T-helper 17 cell (primary cell): ENCODE measurements at places on chromosomes 4 and X. TPM values are rescaled to one million over a fixed set of nuclear protein-coding genes. Genes with fewer than 3 reads are reported as not detected.

DNA sequence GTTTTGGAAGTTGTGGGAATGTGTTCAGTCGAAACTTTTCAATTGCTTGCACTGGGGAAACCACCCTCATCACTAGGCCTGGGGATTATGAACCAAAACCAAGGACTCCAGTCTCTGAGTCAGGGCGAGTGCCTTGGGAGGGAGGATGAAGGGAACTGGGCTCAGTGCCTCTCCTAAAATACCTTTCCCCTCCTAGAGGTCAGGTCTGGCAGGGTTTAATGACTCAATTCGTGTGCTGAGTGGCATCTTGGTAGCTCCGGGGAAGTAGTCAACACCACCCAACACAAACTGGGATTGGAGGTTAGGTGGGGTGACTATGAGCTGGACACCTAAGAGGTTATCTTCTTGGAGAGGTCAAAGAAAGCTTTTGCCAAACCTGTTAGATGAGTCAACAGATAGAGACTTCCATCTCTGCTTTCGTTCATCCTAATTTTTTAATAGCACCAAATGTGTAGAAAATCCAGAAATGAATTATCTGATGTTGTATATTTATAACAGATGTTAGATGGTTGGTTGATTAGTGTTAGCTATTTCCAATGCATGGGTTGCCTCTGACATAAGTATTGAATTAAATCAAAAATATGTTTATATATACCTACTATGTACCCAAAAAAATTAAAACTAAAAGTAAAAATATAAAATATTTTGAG, 202.8 kb downstream of the SHROOM3 start:
- H3K36me3 ChIP-seq = no peaks in the 10 kb centered on the region
- no peak for DNase-seq
- no peak overlapping the region for H3K4me3 ChIP-seq
- H3K4me1 ChIP-seq = no peaks in the 10 kb centered on the region

The SMIM10L2A gene
- total RNA-seq = 0.37 TPM

GRCh38 chr4:86118711-86119110, 241.1 kb downstream of the MAPK10 start:
- DNase-seq = no peak
- H3K4me1 ChIP-seq = no peaks in the 10 kb centered on the region
- H3K27me3 ChIP-seq = no peaks in the 10 kb centered on the region
- no peak overlapping the region for H3K27ac ChIP-seq
- no peak overlapping the region for H3K4me3 ChIP-seq
- H3K36me3 ChIP-seq = no peaks in the 10 kb centered on the region

DNA sequence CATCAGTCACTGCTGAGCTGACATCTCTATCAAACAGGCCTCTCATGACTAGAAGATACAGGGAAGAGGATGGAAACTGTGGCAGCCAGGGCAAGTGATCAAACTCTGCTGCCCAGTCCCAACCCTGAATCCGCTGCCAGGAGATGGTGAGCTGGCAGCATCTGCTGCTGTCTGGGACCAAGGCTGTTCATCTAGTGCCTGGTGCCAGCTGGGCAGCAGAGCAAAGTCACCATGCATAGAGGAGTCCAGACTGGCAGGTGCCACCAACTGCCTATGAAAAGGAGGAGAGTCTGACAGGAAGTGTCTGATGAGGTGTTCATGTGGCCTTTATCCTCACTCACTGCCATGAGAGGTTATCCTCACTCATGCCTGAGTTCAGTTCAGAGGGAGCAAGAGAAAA, 518.9 kb downstream of the MID1IP1 start:
- no peak overlapping the region for H3K4me3 ChIP-seq
- H3K27ac ChIP-seq = no peak overlapping the region
- no peak for DNase-seq
- H3K36me3 ChIP-seq = no peaks in the 10 kb centered on the region
- no peaks in the 10 kb centered on the region for H3K27me3 ChIP-seq
- peaks cover 3% of the 10 kb centered on the region for H3K4me1 ChIP-seq

GRCh38 chrX:50778272-50778671, 35.7 kb downstream of the SHROOM4 start:
- no peak overlapping the region for H3K4me3 ChIP-seq
- peaks cover 8% of the 10 kb centered on the region for H3K27me3 ChIP-seq
- H3K4me1 ChIP-seq = no peaks in the 10 kb centered on the region

- H3K4me3 ChIP-seq = no peak overlapping the region
- H3K27ac ChIP-seq = no peak overlapping the region
- no peaks in the 10 kb centered on the region for H3K27me3 ChIP-seq
- DNase-seq = no peak
Measured at GRCh38 chrX:117996918-117997480, 119.6 kb downstream of the KLHL13 start.

GRCh38 chrX:40262157-40263013, 164.6 kb upstream of the BCOR start:
- no peak for DNase-seq
- no peaks in the 10 kb centered on the region for H3K36me3 ChIP-seq

The VSIG4 gene
- total RNA-seq = 0.60 TPM

The CD38 gene
- 1.4 TPM for total RNA-seq

- peaks cover 3% of the 10 kb centered on the region for H3K36me3 ChIP-seq
- H3K27ac ChIP-seq = peak overlapping the region; percentile 100
- H3K4me3 ChIP-seq = peak overlapping the region; percentile 99
- no peak for DNase-seq
- no peaks in the 10 kb centered on the region for H3K27me3 ChIP-seq
- peaks cover 21% of the 10 kb centered on the region for H3K4me1 ChIP-seq
Measured at GRCh38 chrX:75156531-75156945, 455 bp upstream of the ABCB7 start.

The NPNT gene
- total RNA-seq = not detected

DNA sequence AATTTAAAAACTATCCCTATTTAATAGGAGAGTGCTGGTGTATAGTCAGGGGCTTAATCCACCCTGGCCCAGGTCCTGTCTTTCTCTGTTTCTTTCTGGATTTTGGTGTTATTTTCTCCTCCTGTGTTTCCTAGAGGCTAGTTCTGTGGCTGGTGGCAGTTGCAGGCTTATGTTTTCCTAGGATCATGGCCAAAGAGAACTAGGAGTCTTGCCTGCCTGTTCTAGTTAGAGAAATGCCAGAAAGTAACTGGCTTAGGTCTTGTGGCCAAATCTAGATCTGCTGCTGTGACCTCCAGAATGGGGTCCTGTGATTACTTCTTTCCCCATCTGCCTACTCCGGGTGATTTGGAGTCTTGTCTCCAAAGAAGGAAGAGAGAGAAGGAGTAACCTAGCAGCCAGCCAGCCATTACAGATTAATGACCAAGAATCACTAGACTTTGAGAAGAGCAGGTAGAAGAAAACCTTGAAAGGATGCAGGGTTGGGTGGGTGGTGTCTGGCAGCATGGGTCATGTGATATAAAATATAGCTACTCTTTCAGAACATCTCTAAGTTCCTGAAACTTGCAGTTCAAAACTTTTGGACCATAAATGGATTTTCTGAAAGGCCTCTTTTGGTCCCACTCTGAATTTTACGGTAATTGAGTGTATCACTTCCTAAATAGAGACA, 117.9 kb downstream of the STIM2 start:
- peaks cover 4% of the 10 kb centered on the region for H3K36me3 ChIP-seq
- H3K27ac ChIP-seq = peak overlapping the region; percentile 61

The FRAS1 gene
- total RNA-seq = not detected

The SPANXA2 gene
- not detected for total RNA-seq

DNA sequence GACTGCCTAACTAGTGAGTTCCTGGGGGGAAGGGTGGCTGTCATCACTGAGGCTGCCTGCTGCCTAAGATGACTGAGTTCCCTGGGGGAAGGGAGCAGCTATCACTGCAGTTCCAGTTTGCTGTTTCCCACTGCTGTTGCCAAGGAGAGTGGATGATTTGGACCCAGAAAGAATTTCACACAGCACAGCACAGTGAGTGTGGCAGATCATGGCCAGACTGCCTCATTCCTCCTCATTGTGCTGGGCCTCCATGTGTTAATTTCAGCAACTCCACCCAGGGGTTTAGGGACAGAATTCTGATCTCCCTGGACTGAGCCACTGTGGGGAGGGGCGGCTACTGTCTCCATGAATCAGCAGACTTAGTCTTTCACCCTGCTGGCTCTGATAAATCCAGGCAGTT, 125.0 kb downstream of the TEX13C start:
- no peak for DNase-seq
- H3K27ac ChIP-seq = no peak overlapping the region
- H3K4me3 ChIP-seq = no peak overlapping the region
- H3K4me1 ChIP-seq = no peaks in the 10 kb centered on the region

The XAGE1B gene
- not detected for total RNA-seq

DNA sequence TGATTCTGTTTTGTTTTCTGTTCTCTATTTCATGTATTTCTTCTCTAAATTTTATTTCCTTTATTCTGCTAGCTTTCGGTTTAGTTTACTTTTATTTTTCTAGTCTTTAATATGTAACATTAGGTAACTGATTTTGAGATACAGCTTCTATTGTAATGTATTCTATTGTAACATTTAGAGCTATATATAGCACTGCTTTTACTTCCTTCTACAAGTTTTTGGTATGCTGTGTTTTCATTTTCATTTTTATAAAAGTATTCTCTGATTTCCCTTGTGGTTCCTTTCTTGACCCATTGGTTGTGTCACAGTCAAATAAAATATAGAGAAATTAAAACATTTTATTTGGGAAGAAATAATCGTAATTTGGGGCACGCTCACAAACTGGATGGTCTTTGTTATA, 13.9 kb upstream of the CT47A1 start:
- H3K36me3 ChIP-seq = no peaks in the 10 kb centered on the region
- H3K4me1 ChIP-seq = no peaks in the 10 kb centered on the region
- H3K4me3 ChIP-seq = no peak overlapping the region
- no peak for DNase-seq
- no peak overlapping the region for H3K27ac ChIP-seq

DNA sequence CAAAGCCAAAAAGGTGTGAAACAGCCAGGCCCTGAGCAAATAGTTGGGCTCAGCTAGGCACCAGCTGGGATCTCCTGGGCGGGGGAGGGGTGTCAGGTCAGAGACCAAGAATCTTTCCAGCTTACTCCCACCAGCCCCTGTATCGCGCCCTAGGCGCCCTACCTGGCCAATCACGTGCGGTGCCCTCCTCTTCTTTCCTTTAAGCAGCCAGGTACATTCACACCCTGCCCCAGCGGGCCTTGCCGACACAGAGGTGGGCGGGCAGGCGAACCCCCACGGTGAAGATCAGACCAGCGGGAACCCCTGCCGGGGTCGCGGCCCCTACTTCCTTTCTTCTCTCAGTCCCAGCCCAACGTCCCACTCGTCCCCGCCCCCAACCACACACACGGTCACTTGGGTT, 9.1 kb downstream of the ARHGAP36 start:
- H3K4me3 ChIP-seq = no peak overlapping the region
- peaks cover 23% of the 10 kb centered on the region for H3K27me3 ChIP-seq
- DNase-seq = no peak
- no peak overlapping the region for H3K27ac ChIP-seq
- H3K4me1 ChIP-seq = no peaks in the 10 kb centered on the region

The RNF150 gene
- not detected for total RNA-seq

DNA sequence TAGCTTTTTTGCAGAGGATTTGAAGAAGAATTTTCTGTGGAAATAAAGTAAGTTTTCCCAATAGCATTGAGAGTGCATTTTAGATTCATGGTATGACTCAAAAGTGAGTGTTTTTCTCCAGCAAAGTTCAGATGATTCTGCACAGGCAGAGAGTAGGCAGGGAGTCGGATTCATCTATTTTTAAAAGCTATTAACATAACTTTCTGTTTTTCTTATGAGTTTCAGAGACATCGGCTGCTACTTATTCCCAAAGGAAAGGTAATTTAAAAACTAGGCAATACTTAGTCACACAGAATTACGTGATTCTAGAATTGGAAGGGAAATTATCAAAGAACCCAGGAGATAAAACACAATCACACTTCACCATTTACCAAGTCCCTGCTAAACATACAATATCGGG, 4.4 kb downstream of the CCDC110 start:
- H3K4me3 ChIP-seq = no peak overlapping the region
- no peaks in the 10 kb centered on the region for H3K36me3 ChIP-seq
- H3K4me1 ChIP-seq = peaks cover 13% of the 10 kb centered on the region
- no peak for DNase-seq
- H3K27ac ChIP-seq = peak overlapping the region; percentile 32
- H3K27me3 ChIP-seq = no peaks in the 10 kb centered on the region

GRCh38 chr4:37486166-37486565, 200.0 kb downstream of the RELL1 start:
- no peak for DNase-seq
- peaks cover 17% of the 10 kb centered on the region for H3K27me3 ChIP-seq
- H3K4me3 ChIP-seq = no peak overlapping the region
- no peak overlapping the region for H3K27ac ChIP-seq
- no peaks in the 10 kb centered on the region for H3K4me1 ChIP-seq
- no peaks in the 10 kb centered on the region for H3K36me3 ChIP-seq

The THAP6 gene
- total RNA-seq = 24.8 TPM

DNA sequence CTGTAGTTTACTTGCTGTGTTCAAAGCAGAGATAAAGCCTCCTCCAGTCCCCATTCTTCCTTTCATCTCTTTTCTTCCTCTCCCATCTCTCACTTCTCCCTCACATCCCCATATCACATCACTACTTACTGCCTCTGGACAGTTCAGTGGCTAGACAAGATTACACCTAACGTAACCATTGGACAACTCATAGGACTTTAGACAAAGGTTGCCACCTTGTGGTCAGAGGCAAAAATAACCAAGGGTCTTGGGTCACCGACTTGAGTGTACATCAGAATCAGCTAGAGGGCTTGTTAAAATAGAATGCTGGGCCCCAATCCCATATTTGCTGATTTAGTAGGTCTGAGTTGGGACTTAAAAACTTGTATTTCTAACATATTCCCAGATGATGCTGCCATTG, 109.3 kb upstream of the DGKK start:
- DNase-seq = no peak
- no peak overlapping the region for H3K27ac ChIP-seq
- peaks cover 15% of the 10 kb centered on the region for H3K27me3 ChIP-seq
- no peak overlapping the region for H3K4me3 ChIP-seq

The FRMD7 gene
- total RNA-seq = not detected

GRCh38 chr4:44100456-44100855, 348.2 kb downstream of the KCTD8 start:
- H3K27ac ChIP-seq = no peak overlapping the region
- H3K36me3 ChIP-seq = no peaks in the 10 kb centered on the region
- no peak overlapping the region for H3K4me3 ChIP-seq
- no peak for DNase-seq

- DNase-seq = no peak
- H3K27ac ChIP-seq = no peak within 1 kb of the TSS
- peaks cover 2% of the 10 kb centered on the region for H3K36me3 ChIP-seq
Measured at GRCh38 chrX:15664487-15665444, at the start of gene CLTRN. CLTRN (minus strand) TSS chrX:15664805; CDS start chrX:15664775, 30 bp downstream.
